ENCODE measurements at places on chromosomes 1 and 21. TPM values are rescaled to one million over a fixed set of nuclear protein-coding genes. Genes with fewer than 3 reads are reported as not detected.

GRCh38 chr1:119782631-119783325, 14.1 kb upstream of the HMGCS2 start:
- H3K4me3 ChIP-seq, result no peak overlapping the region
- DNase-seq, result no peak
- peaks cover 6% of the 10 kb centered on the region for H3K4me1 ChIP-seq
- H3K36me3 ChIP-seq, result no peaks in the 10 kb centered on the region
- H3K27me3 ChIP-seq, result peaks cover 9% of the 10 kb centered on the region

DNA sequence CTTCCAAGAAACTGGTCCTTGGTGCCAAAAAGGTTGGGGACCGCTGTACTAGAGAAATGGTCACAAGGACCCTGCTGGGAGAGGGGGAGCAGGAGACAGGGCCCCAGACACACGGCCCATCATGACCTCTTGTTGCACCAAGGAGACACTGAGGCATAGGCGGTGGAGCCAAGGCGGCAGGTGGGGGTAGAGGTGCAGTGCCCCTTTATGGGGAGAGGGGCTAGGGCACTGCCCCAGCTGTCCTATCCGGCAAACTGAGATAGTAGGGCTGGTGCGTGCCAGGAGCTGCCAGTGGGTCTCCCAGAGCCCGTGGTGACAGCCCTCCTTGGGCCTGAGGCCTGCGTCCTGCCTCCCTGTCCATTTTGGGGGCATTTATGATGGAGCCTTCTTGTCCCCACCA, 20.3 kb downstream of the TNNT2 start:
- no peaks in the 10 kb centered on the region for H3K36me3 ChIP-seq
- no peak overlapping the region for H3K27ac ChIP-seq
- no peak overlapping the region for H3K4me3 ChIP-seq
- H3K27me3 ChIP-seq, result peaks cover under 1% of the 10 kb centered on the region
- H3K4me1 ChIP-seq, result no peaks in the 10 kb centered on the region
- no peak for DNase-seq

GRCh38 chr1:76465030-76465429, 390.5 kb downstream of the ST6GALNAC3 start:
- H3K27ac ChIP-seq, result no peak overlapping the region
- no peak overlapping the region for H3K4me3 ChIP-seq
- DNase-seq, result peak; percentile 6
- peaks cover 9% of the 10 kb centered on the region for H3K4me1 ChIP-seq

GPR37L1 gene
- not detected for total RNA-seq

RGS8 gene
- not detected for total RNA-seq
